ENCODE measurements at places on chromosomes 7 and 10. TPM values are rescaled to one million over a fixed set of nuclear protein-coding genes. Genes with fewer than 3 reads are reported as not detected.

DNA sequence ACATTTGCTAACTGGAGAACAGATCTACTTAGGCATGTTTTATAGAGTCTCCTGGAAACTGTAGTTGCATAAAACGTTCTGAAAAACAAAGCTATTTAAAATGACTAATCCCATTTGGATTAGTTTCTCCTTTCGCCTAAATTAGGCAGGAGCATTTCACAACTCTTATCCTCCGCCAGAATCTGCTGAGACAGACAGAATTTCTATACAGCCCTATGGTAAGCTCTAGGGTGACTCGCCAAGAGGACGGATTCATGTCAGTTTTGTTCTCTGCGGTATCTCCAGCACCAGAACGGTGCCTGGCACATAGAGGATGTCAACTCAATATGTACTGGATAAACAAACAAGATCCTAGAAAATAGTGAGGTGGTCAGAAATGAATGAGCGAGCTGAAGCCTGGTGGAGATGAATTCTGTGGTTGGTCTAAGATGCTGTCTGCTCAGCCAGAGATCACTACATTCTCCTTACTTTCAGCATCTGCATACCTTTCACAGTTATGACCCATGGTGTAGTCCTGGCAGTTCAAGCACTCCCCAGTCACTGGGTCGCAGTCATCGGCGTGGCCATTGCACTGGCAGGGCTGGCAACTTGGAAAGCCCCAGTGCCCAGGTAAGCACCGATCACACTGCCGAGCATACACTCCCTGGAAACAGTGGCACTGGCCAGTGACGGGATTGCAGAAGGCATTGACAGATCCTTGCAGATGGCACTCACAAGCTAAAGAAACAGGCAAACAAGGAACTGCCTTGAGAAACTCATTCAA is 44.0 kb downstream of the LAMB1 start:
- DNase-seq: no peak

- no peak for DNase-seq
These were observed 161.5 kb upstream of the VWC2 start for GRCh38 chr7:49611951-49612350.

DNA sequence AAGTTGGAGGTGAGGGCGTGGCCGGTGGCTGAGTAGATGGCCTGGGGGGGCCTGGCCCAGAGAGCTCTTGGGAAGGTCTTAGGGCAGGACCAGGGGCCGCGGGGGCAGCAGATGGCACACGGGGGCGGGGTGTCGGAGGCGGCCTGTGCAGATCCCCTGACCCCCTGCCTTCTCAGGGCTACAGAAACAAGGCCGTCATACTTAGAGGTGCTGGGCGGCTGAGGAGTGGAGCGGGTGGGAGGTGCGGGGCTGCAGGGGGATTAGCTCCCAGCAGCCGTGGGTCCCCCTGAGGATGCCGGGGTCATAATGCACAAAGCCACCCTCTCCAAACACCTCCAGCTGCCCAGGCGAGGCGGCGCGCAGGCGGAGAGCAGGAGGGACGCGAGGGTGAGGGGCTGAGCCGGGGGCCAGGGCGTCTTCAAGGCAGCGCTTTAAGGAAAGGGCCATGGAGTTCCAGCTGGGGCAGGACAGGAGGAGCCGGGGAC is 40.4 kb upstream of the ZNF32 start:
- DNase-seq: no peak

AGR2 gene
- total RNA-seq: 147 TPM

CYP2C9 gene
- 0.41 TPM for total RNA-seq

Measured in Panc1 (cell line).